ENCODE measurements at places on chromosomes 1 and 21.

DNA sequence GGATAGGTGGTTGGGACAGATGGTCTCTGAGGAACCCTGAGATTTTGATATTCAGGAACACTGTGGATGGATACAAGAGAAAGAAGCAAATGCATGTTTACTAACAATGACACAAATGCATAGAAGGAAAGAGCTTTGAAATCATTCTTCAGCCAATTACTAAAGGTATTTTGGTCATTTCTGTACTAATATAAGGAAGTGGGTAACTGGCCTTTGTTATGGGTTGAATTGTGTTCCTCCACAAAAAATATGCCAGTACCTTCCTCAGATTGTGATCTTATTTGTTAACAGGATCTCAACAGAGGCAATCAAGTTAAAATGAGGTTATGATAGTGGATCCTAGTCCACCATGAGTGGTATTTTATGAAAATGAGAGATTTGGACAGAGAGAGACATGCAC is 68.7 kb upstream of the KCNA3 start:
- DNase-seq = no peak

DNA sequence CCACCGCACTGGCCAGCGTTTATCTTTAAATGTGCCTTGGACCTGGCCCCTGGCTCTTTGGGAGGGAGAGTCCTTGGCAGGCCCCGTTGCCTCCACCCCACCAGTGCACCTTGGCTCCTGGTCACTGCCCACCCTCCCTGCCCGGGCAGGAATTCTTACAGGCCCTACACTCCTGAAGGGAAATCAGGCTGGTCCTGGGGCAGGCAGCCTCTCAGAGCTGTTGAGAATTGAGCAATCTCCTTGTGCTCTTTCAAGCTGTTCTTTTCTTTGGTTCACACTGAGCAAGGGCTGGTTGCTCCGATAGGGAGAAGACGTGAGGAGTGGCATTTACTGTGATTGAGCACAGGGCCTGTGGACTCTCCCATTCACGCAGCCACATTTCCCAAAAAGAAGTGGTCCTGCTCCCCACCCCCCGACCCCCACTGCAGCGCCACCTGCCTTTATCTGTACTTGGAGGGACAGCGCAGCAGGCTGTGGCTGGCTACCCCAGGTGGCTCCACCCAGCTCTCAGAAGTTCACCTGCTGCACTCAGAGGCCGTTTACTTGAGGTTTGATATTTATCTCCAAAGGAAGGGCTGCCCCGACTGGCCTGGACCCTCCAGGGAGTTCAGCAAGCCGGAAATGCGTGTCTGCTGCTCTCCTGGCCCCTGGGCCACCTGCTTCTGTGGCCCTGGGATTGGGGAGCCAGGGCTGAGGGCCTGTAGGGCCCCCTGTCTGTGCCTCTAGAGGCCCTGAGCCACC is 47.8 kb downstream of the SKI start:
- DNase-seq = no peak

GRCh38 chr1:44557778-44558177 is 116.5 kb downstream of the TMEM53 start:
- no peak for DNase-seq

DNA sequence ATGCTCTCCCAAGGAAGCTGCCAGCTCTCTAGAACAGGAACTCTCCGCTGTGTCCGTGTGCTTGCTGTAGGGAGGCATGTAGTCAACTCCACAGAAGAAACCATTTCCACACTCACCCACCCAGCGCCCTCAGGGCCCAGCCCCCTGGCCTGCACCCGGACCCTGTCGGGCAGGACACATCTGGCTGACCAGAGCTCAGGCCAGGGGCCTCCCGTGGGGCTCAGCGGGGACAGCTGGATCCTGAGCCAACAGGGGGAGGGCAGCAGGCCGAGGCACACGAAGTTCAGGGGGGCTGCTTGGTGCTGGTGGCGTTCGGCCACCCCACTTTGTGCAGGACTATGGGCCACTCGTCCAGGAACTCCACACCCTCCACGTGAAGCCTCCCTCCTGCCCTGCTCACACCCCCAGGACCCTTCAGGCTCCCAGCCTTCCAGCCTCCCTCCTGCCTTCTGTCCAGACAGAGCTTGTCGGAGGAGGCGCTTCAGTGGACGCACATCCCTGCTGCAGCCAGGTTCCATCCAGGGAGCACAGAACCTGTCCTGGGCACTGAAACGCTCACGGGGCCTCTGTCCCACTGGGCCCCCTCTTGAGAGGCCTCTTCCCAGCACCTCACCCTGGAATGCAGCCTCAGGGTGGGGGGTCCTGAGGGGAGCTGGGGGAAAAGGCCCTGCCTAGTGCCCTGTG is 15.0 kb upstream of the FAAP20 start:
- no peak for DNase-seq

GRCh38 chr1:4172644-4173599 is 272.9 kb upstream of the C1orf174 start:
- no peak for DNase-seq

DNA sequence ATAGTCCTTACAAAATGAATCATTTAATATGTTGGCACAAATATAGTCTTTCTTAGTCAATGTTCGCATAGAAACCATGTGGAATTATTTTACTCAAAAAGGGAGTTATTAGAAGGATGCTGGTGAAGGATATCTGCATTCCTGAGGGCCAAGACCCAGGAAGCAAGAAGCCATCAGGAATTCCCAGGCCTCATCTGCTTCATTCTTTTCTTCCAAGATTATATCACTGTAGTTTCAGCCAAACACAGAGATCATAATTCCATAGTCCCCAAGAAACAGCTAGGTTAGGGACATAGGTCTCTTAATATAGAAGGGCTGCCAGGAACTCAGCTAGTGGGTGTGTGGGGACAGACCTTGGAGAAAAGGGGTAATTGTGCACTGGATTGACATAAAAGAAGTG is 28.6 kb upstream of the DISC1 start:
- no peak for DNase-seq

GRCh38 chr1:90486996-90487395 is 230.1 kb downstream of the BARHL2 start:
- no peak for DNase-seq

- no peak for DNase-seq
Measured at GRCh38 chr1:201686714-201687455, 142.1 kb upstream of the IPO9 start.

DNA sequence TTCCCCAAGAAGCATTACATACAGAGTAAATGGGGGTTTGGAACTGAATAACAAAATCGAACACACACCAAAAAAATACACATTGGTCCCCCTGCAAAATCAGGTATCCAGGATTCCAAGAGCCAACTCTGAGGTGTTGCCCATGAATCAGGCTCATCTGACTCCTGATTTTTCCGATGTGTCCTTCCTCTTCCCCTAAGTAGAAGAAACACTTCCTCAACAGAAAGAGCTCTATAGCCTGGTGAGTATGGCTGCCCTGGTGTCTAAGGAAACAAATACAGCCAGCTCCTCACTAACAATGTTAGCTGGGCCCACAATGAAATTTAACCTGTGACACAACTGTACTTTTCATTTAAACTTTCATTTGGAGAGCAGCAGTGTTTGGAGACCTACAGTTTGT is 33.6 kb downstream of the ERI3 start:
- no peak for DNase-seq

DNA sequence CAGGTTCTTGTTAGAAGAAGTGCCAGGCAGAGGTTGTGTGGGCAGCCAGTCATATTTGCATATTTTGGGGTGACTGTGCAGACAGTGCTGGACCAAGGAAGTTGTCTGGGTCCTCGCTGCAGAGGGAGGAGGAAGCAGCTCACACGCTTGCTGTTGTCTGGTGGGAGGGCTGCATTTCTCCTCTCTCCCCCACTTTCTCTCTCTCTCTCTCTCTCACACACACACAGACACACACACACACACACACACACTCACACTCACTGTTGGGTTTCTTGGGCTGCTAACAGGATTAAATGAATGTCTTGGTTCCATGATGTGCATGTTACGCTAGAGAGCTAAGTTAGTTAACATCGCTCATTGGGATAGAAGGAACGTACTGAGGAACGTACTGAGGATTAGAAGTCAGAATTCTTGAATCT is 72.9 kb downstream of the AGPAT3 start:
- DNase-seq = no peak

DNA sequence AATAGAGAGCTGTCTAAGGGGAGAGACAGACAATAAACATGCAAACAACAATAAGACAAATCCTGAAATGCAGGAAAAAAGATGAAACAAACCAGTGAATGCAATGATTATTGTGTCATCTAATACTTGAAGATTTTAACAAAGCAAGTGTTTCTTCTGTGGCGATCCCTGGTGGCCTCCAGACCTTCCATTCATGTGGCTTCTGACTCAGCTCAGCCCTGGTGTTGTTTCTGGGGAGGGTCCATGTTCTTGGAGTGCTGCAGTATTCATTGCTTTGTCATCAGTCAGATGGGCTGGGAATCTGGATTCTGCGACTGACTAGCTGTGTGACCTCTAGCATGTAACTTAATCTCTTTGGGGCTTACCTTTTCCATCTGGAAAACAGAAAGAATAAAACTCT is 1.5 kb upstream of the C2CD4D start:
- no peak for DNase-seq

DNA sequence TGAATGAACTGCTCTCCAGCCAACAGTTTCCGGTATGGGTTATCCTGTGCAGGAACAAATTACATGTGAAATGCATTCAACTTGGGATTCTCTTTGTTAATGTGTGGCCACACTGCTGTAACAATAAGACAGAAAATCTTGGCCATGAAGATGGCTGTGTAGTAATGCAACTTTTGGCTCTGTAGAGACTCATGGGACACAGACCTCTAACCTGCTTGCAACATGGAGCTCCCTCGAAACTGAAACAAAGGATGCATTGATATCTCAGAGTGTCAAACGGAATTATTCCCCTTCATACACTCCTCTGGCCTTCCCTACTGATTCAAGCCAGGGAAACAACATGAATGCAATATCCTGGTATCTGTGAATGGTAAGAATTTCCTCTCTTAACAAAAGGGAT is 559.3 kb upstream of the ZRANB2 start:
- peak; percentile 71 for DNase-seq

DNA sequence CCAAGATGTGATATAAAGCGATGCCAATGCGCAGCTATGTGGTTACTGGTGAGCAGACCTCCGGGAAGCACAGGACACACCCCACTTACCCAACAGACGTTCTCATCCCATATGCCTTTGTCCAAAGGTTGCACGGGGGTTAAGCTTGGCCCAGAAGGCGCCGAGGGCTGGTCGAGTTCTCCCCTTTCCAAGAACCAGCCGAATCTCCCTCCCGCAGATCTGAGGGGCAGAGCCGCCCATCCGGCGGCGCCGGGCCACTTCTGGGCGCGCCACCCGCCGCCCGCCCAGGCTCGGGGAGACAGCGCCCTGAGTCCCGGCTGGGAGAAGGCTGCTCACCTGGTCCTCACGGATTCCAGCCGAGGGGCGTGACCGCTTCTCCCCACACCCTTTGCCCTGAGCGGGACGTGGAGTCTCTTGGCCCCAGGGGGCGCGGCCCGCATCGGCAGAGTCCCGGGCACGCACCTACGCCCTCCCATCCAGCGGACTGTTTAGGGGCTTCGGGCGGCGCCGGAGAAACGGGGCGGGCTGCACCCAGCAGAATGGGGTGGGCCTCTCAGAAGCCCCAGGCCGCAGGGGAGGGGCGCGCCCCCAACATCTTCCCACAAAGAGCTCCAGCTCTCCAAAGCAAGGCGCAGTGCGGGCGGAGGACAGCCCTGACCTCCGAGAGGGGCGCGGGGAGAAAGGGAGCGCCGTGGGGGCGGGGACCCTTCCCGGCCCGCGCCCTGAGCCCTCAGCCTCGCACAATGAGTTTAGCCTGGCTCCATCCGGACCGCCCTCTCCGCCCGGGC is 615 bp downstream of the GPR161 start:
- peak; percentile 70 for DNase-seq

- no peak for DNase-seq
Measured at GRCh38 chr1:185376840-185377635, 60.0 kb upstream of the IVNS1ABP start.

DNA sequence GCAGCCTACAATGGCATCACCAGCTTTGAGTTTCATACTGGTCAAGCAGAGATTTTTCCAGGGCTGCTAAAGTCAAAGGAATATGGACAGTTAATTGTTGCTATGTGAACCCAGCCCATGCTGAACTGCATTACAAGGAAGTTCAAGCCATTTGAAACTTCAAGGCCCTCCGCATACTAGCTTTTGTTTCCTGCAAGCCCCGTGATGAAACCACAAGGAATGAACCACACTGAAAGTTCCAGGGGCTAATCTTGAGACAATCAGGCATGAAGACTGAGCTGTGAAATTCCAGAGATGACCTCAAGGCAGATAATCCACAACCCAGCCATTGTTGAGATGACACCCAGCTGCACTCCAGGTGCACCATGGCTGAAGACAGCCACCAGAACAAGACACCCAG is 180.8 kb downstream of the C1orf21 start:
- peak; percentile 19 for DNase-seq

GRCh38 chr1:236718328-236718727 is 32.0 kb downstream of the ACTN2 start:
- DNase-seq = no peak

GRCh38 chr1:29860681-29861080 is 624.4 kb downstream of the PTPRU start:
- no peak for DNase-seq

- peak; percentile 79 for DNase-seq
Measured at GRCh38 chr1:228902781-228903433, 167.6 kb downstream of the RHOU start.

DNA sequence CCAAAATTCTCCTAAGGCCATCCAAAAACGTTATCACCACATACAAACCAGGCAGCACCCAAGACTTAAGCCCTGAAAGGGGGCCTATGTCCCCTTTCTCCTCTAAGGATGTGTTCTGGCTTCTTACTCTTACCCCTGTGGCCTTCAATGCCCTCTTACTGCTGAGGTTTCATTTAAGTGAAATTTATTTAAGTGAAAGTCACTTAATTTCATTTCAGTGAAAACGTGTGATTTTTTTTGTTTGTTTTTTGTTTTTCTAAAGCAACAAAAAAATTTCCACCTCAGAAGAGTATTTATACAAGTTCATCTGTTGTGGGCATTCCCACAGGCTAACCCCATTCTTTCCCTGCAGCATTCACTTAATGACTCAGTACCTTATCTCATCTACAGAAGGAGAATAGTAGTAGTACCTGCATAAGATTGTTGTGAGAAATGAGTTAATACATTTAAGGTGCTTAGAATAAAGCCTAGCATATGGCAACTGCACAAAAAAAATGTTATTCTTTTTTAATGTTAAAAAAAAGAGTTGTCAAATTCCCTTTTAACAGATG is 220.6 kb downstream of the CHRM3 start:
- DNase-seq = no peak

All from muscle of back (tissue), 13 donors.